ENCODE measurements at places on chromosomes 5 and 9. TPM values are rescaled to one million over a fixed set of nuclear protein-coding genes. Genes with fewer than 3 reads are reported as not detected.

The TEX48 gene
- total RNA-seq = not detected

GRCh38 chr9:86821006-86821845, 126.1 kb downstream of the GAS1 start:
- peak; percentile 36 for DNase-seq

DNA sequence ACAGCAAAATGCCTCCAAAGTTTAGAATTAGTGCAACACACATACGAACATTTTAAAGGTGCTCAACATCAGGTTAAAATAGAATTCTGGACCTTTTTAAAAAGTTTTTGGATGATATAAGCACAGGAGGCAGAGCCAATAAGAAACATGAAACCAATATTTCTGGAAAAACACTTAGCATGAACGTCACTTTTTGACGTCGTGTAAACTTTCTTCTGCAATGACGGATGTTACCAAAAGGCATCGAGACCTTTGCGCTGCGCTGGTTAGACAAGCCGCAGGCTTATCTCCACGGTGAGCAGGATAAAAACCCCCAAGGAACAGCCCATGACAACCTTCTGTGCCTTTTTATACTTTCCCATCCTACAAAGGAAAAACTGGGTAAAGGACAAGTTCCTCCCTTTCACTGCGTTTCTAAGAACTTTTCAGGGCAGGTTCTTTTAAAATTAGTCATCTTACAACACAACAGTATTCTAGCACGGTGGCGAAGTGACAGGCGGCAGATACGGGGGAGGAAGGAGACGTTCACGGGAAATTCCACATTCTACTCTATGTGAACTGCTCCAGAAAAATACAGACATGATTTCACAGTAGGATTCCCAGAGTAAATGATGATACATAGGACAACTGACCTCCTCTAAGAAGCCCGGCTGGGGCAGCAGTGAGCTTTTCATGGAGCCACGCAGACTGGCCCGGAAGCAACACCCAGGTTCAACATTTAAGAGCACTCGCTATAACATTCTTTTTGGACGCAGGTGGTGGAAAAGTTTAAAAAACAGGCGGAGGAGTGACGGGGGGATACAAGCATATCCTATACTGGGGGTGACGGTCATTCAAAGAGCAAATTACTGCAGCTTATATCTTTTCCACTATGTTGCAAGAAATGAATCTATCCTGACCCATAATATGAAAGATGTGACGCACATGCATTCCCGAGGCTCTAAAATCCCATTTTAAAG, 52.4 kb downstream of the USP20 start:
- peak; percentile 81 for DNase-seq

DNA sequence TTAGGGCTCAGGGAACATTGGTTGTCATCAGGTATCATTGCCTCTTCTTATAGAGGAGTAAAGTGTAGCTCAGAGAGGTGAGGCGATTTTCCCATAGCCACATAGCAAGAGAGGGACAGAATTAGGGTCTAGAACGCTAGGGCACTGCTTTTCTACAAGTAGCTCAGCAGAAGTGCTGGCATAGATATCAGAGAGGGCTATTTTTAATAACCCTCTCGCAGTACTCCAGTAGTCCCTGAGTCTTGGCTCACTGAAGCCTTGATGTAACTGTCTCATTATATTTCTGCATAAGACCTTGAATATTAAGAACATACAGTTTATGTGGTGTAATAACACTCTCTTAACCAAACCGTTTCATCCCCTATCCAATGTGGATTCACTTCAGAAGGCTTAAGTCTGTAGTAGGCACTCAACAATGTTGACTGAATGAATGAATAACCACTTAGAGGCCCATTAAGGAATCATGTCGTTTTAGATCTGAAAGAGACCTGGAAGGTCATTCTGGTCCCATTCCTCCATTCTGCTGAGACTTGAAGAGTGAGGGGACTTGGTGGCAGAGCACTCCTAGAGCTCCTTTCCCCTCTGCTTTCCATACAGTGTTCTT, 4.7 kb upstream of the FRMPD1 start:
- no peak for DNase-seq

The VCP gene
- 516 TPM for total RNA-seq

- DNase-seq = peak; percentile 62
Observed at GRCh38 chr9:7366121-7366520, 433.5 kb downstream of the DMAC1 start.

- DNase-seq = no peak
Observed at GRCh38 chr5:149684371-149684770, 45.7 kb upstream of the PPARGC1B start.

The PLEKHG4B gene
- 1.1 TPM for total RNA-seq

All from IMR-90 (cell line).